ENCODE measurements at places on chromosomes 16 and 17. TPM values are rescaled to one million over a fixed set of nuclear protein-coding genes. Genes with fewer than 3 reads are reported as not detected.

DNA sequence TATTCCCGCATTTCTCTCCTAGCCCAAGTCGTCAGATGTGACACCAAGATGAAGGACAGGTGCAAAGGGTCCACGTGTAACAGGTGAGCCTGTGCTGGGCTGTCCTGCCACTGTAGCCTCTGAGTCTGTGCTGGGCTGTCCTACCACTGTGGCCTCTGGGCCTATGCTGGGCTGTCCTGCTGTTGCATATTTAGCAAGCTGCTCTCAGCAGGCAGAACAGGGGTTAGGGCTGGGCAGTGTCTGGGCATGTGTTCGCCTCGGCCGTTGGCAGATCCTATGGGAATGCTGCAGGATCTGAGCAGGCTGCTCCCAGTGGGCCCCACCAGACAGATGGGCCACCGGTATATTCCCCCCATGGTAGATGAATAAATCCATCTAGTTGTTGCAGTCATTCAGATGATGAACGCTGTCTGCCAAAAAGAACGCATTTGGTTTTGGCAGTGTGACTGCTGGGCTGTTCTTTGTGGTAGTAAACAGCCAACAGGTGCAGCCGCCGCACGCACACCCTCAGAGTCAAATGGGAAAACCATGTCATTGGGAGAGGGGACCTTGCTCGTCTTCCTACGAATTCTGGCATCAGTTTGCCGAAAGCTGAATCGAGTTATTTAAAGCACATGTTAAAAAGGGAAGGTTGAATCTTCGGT is 49.2 kb downstream of the CRISPLD2 start:
- DNase-seq: no peak

DNA sequence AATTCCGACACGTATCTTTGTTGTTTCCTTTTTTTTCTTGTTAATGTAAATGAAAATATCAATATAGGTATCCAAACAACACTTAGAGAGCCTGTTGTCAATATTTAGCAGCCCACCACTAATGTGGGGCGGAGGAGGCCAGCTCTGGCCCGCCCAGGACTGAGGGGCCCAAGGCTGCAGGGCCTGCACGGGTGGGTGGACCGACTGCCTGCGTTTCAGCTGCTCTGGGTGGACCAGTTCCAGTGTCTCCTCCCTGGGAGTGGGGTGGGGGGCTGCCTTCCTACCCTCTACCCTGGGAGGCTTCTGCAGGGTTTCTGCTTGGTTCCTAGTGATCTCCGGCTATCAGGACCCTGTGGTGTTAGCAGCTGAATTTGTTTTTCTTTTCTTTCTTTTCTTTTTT is 15.9 kb upstream of the ADGRG1 start:
- no peak for DNase-seq

GRCh38 chr16:63530974-63531373 is 1494.7 kb upstream of the CDH8 start:
- no peak for DNase-seq

- DNase-seq: peak; percentile 94
These were observed 6.1 kb upstream of the RNF157 start for GRCh38 chr17:76246080-76247066.

Gene PRKCA
- 68.9 TPM for total RNA-seq

DNA sequence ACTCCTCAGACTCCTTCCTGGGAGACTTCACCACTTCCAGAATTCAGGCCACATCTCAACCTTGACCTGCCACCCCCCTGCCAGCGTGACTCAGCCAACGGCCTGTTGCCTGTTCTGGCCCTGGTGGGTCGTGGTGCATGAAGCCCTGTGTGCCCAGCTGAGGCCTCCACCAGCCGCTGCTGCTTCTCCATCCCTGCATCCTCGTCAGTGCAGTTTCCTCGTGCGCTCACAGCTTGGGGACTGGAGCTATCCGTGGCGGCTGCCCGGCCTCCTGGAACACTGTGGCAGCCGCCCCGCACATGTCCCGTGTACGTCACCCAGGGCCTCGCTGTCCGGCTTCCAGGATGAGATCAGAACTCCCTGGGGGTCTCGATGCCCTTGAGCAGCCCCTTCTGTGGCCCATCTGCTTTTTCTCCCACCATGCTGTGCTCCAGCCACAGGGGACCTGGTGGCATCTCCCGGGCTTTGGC is 8.0 kb upstream of the TEDC2 start:
- DNase-seq: no peak

GRCh38 chr16:22022151-22022550 is 14.2 kb downstream of the MOSMO start:
- no peak for DNase-seq

GRCh38 chr17:63547083-63547523 is 3.2 kb upstream of the DCAF7 start:
- DNase-seq: no peak

- no peak for DNase-seq
These were observed 16.5 kb upstream of the CMTM4 start for GRCh38 chr16:66713076-66713475.

DNA sequence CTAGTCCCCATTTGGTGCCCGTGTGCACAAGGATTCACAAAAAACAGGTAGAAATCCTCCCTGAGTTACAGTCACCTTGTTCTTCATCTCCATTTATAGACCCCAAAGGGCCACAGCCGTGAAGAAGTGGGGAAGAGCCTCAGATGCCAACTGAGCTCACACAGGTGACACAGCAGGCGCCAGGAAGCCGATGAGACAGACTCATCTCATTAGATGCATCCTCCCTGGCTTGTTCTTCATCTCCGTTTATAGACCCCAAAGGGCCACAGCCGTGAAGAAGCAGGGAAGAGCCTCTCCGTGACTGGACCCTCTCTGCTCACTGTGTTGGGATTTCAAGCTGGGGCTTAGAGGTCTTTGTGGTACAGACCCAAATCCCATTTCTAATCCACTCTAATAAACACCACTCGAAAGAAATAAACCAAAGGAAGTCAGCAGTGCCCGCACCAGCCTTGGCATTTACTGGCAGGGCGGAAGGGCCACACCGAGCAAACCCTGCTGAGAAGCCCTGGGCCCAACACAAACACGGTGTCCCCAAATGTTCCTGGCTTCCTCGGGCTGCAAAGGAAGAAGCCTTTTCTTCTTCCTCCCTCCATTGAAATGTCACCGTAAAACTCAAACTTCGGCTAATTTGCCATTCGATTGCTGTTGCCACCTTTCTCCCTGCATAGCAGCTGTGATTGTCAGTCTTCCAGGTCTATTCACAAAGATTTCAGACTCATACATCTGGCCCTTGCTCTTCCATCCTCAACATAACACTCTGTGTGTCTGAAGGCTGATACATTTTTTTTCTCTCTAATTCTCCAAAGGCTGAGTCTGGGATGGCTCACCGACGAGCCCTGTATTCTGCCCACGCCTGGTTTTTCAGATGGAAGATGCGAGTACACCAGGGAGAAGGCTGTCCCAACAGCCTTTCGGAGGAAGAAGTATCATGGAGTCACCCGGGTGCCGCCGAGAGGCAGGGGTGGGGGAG is 44.9 kb upstream of the DOC2B start:
- no peak for DNase-seq

GRCh38 chr16:47493381-47494337 is 32.5 kb downstream of the PHKB start:
- DNase-seq: no peak

DNA sequence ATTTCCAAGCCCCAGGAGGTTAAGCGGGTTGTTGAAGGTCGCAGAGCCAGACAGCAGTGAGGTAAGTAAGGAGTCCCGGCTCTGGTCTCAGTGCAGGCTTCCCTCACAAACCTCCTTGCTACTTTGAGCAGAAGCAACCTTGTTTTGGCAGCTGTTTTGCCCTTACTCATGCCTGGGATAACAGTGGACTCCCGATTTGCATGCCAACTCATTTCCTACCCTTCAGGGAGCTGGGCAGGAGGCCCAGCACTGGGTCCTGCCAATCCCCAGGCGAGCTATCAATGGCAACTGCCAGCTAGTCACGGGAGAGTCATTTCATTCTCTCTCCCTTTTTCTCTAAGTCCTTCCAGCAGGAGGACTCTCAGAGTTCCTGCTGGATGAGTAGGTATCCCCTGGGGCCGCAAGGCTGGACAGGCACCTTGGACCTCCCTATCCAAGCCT is 72.0 kb upstream of the KSR1 start:
- no peak for DNase-seq

Gene ASB16
- total RNA-seq: 0.26 TPM

GRCh38 chr16:51002881-51003490 is 148.1 kb downstream of the SALL1 start:
- no peak for DNase-seq

Gene TVP23A
- not detected for total RNA-seq
